ENCODE measurements at places on chromosomes 1 and 21.

DNA sequence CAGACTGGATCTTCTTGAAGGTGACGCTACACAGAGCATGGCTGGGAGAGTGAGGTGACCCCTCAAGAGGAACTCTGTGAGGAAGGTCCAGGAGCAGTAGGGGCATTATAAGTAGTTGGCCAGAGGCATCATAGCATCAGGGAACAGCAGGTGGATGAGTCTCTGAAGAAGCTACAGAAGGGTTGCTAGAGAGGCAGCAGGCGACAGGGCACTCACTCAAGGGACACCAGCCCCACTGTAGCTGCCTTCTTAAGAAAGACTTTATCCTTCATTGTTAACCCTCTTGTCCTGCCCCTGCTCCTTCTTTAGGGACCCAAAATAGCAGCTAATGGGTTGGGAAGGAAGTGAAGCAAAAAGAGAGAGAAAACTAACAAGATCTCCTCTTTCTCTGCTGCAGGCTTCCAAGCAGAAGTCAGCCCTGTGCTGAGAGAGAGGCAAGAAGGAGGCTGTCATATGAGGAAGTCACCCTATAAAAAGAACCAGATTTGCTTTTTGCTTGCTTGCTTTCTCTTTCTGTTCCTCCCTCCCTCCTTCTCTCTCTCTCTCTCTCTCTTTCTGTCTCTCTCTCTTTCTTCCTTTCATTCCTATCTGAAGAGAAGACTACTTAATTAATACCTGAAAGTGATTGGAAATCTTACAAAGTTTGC, 7.7 kb upstream of the CD5L start:
- DNase-seq, result no peak

- DNase-seq, result no peak
Measured at GRCh38 chr1:179776831-179777230, 33.7 kb downstream of the FAM163A start.

DNA sequence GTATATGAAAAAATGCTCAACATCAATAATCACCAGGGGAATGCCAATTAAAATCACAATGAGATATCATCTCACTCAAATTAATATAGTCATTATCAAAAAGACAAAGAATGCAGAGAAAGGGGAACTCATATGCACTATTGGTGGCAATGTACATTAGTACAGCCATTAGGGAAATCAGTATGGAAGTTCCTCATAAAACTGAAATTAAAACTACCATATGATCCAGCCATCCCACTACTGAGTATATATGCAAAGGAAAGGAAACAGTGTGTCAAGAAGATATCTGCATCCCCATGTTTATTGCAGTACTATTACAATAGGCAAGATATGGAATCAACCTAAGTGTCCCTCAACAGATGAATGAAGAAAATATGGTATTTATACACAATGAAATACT, 32.1 kb upstream of the TEKT2 start:
- DNase-seq, result no peak

DNA sequence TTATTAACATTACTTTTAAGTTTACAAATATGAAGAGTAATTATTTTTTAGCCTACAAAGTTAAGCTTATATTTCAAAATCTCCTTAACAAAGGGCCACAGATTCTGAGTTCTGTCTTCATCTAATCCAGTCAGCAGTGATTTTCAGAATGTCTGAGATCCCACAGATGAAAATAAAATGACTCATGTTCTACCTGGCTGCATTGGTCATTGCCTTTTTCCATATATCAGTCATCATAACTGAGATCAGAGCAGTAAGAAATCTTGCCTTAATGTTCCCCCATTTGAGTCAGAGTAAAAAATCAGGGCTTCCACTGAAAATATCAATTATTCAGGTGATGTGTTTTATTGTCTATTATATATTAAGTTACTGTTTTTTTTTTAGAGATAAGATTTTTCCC, 416.1 kb downstream of the MRPL39 start:
- no peak for DNase-seq

- no peak for DNase-seq
Measured at GRCh38 chr1:225813214-225813964, 3.5 kb downstream of the EPHX1 start.

- no peak for DNase-seq
Measured at GRCh38 chr1:214584805-214585766, 17.9 kb upstream of the CENPF start.

GRCh38 chr1:26618561-26618960, 77.3 kb upstream of the ARID1A start:
- DNase-seq, result no peak

GRCh38 chr1:74673351-74674111, at the start of gene ERICH3:
Gene ERICH3, minus strand, starts transcription at chr1:74673792. Its CDS starts 273 bp downstream, at chr1:74673519.
- no peak for DNase-seq

GRCh38 chr1:89942825-89943658, 51.9 kb upstream of the ZNF326 start:
- DNase-seq, result no peak

All from activated CD8-positive, alpha-beta memory T cell treated with anti-CD3 and anti-CD28 coated beads for 48 hours (primary cell).